ENCODE measurements at places on chromosomes 16 and 17. TPM values are rescaled to one million over a fixed set of nuclear protein-coding genes. Genes with fewer than 3 reads are reported as not detected.

Gene ADCY9
- polyA plus RNA-seq: 1.3 TPM

Gene TPSD1
- polyA plus RNA-seq: not detected

- peaks cover 54% of the 10 kb centered on the region for H3K4me1 ChIP-seq
- H3K27ac ChIP-seq: peak overlapping the region; percentile 97
- H3K36me3 ChIP-seq: no peaks in the 10 kb centered on the region
- no peaks in the 10 kb centered on the region for H3K27me3 ChIP-seq
Observed at GRCh38 chr17:35087731-35088355, 24.3 kb upstream of the RFFL start.

GRCh38 chr16:66346221-66346620 lies 20.3 kb upstream of the CDH5 start:
- H3K4me1 ChIP-seq: no peaks in the 10 kb centered on the region
- H3K4me3 ChIP-seq: no peak overlapping the region
- H3K36me3 ChIP-seq: no peaks in the 10 kb centered on the region

DNA sequence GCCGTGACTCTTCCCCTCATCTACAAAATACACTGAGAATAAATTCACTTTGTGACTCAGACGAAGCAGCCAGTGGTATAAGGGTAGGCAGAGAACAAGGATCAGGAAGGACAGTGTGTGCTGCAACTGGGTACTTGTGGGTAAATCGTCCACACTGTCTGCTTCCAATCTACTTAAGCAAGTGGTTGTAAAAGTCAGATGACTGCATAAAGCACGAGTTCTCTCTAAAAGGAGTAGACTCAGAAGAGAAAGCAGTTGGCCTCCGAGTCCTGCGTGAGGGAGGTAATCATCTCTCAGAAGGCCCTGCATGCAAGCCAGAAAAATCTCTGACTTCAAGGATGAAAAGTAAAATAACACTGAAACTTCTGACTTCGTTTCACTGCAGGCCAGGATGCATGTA lies 43.1 kb downstream of the ANKFY1 start:
- H3K27ac ChIP-seq: no peak overlapping the region
- no peak overlapping the region for H3K4me3 ChIP-seq
- DNase-seq: no peak
- H3K4me1 ChIP-seq: no peaks in the 10 kb centered on the region

GRCh38 chr16:84652566-84652965 lies 4.3 kb downstream of the KLHL36 start:
- H3K36me3 ChIP-seq: peaks cover 26% of the 10 kb centered on the region
- no peaks in the 10 kb centered on the region for H3K27me3 ChIP-seq
- peaks cover 84% of the 10 kb centered on the region for H3K4me1 ChIP-seq

Measured in CD4-positive, alpha-beta memory T cell (primary cell).